ENCODE measurements at places on chromosomes 7 and 10. TPM values are rescaled to one million over a fixed set of nuclear protein-coding genes. Genes with fewer than 3 reads are reported as not detected.

- no peak for DNase-seq
Measured at GRCh38 chr10:49614242-49615198, 683 bp downstream of the CHAT start.

Gene FOXI2
- not detected for total RNA-seq

DNA sequence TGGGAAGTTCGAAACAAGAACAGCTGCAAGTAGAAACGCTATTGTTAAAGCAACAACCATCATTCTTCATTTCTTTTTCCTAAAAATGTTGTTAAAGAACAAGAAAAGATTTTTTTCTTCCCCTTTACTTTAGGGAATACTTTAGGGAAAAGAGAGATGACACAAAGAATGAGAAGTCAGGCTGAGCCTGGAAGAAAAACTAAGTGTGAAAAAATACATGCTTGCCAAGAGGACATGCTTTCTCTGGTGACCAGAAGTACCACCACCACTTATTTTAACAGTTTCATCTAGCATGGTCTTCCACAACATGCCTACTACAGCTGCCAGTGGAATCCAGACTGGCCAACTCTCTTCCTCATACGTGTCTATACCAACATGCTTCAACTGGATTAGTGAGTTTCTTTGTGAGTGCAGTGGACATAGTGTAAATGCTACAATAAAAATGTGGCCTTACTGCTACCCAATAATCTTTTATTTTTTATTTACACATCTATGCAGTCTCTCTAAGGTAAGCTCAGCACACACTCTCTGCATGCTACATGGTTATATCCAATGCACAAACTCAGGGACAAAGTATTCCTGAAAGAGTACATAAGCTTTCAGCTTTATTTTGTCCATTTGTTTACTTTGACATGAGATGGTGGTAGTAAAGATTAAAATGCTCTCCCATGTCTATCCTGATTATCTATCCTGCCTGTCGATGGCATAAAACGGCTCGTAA lies 196.2 kb downstream of the TAX1BP1 start:
- DNase-seq: no peak

GRCh38 chr7:101754424-101755159 lies 62.8 kb upstream of the CUX1 start:
- no peak for DNase-seq

- DNase-seq: no peak
Measured at GRCh38 chr10:70651661-70652060, 20.6 kb upstream of the ADAMTS14 start.

Gene NOS3
- total RNA-seq: 8.7 TPM

DNA sequence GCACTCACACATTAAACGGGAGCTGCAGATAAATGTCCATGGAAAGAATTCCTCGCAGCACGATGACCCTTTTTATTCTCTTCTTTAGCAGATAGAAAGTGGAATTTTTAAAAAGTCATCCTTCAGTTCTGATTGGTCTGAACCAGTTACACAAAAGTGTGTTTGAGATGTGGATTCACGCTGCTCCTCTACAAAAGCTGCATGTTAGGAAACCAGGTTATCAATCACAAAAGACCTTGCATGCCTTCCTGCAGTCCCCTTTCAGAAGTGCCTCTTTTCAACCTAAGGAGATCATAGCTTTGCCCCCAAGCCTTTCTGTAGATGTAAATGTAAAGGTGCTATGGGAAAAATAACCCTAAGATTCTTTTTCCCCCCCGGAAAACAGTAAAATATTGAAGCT lies 299.7 kb downstream of the PLXDC2 start:
- DNase-seq: no peak

GRCh38 chr7:69738396-69738951 lies 140.2 kb downstream of the AUTS2 start:
- DNase-seq: no peak

GRCh38 chr10:5467207-5467535 lies 32.2 kb downstream of the CALML5 start:
- no peak for DNase-seq

- DNase-seq: no peak
Measured at GRCh38 chr10:124343351-124344265, 75.1 kb downstream of the OAT start.

DNA sequence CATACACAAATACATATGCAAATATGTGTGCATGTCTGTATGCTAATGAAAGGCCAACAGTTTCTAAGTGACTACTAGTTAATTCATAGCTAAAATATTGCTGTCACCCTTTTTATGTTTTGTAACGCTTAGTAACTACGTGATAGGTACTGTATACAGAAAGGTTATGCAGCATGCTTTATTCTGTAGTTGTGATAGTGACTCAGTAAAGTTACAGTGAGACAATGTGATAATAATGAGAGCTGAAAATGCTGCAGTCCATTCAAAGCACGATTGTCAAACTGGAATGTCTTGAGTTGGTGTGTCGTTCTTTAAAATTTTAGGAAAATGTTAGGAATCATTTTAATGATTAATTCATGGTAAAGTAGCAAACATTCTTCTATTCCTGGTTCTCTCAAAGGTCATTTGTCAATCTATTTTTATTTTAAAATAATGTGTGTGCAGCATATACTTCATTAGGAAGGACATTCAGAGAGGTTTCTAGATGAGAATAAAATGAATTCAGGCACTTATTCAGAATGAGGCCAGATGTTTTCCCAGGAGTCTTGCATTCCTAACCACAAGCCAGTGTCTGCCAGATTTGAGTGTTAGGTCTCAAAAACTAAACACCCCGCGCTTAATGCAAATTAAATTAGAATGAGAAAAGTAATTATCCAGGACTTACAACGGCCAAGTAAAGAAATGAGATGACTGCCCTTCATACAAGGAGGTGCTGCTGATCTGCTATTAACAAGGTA lies 408.8 kb upstream of the FZD8 start:
- DNase-seq: no peak

- no peak for DNase-seq
Measured at GRCh38 chr7:52502281-52502680, 533.2 kb upstream of the POM121L12 start.

- DNase-seq: no peak
Measured at GRCh38 chr10:130630135-130630534, 493.9 kb downstream of the GLRX3 start.

All from left lobe of liver (tissue), 2 donors.